Activated CD8-positive, alpha-beta memory T cell treated with anti-CD3 and anti-CD28 coated beads for 4 hours (primary cell): ENCODE measurements at places on chromosomes 6 and 20.

DNA sequence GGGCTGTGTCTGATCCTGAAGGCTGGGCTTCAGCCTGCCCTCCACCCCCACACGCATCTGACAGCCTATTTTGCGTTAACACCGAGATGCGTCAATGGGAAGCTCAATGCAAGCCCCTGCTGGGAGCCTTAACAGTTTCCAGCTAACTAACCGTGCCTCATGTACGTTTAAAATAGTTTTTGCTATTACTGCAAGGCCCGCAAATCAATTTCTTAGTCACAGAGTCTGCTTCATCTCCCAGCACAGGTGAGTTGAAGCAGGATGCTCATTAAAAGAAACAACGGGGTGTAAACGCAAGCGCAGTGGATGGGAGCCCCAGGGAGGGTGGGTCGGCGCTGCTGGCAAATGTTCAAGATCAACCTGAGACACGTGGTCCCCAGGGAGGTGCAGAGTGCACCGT is 142.8 kb upstream of the PHACTR3 start:
- no peak for DNase-seq

DNA sequence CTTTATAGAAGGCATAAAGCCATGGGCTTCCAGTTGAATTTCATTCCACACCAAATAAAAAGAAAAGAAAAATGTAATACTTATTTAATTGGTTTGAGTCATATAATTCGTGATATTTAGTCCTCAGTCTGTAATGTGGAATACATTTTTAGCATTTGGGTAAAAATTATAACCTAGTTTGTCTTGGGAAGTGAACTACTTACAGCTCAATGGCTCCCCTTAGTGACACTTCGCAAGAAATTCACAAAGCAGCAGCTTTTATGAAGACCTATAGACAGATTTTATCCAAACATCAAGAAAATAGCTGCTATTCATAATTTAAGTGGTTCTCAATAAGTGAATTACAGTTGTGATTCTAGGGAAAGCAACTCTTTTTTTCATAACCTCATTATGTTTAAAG is 72.1 kb downstream of the RSPO3 start:
- DNase-seq = no peak

- no peak for DNase-seq
Observed at GRCh38 chr20:49865559-49865958, 49.8 kb downstream of the SPATA2 start.

DNA sequence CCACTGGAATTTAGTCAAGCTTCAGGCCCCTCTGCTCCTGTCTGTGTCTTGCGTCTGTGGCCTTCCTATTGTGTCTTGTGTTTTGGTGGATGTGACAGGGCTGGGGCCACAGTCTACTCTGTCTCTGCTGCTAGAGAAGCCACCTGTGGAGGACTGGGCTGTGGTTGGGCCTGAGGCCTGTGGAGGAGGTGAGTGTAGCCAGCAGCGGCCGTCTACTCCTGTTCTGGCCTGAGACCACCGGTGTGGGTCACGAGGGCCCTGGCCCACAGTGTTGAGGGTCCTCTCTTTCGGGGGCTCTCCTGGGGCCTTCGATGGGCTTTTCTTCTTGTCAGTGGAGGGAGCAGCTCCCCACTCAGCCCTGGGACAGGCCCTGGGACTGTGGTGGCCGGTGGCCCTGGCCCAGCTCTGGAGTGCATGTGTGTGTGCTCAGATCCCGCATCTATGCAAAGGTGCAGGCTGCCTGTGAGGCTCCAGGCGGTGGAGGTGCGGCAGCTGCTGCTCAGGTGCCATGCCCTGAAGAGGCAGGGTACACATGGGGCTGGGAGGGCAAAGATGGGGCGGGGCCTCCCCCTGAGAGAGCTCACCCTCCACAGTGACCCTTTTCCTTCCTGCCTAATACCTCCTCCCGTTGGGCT is 20.8 kb downstream of the SDCBP2 start:
- no peak for DNase-seq

DNA sequence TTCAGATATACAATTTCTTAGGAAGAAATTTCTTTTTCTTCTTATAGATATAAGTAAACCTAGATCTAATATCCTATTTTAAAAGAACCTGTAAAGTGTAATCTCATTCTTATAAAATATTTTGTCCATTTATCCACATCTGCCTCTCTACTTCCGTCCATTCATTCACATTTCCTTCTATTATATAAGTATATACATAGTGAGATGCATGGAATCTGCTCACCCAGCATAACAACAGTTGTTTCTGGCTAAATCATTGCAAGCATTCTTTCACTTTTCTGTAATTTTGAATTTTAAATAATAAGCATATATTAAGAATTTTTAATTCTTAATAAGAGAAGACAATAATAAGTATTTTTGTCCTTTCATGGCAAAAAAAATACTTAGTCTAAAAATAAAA is 45.4 kb downstream of the CEP162 start:
- no peak for DNase-seq

DNA sequence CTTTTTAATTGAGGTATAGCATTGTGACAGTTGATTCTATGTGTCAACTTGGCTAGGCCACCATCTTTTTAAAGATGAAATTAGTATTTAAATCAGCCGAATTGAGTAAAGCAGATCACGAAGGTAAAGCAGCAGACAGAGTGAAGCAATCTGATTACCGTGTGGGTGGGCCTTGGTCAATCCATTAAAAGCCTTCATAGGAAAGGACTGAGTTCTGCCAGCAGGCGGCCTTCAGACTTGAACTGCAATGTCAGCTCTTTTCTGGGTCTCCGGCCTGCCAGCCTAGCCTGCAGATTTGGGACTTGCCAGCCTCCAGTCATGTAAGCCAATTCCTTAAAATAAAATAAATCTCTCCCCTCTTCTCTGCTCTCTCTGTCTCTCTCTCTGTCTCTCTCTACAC is 22.4 kb upstream of the TGM2 start:
- DNase-seq = no peak

DNA sequence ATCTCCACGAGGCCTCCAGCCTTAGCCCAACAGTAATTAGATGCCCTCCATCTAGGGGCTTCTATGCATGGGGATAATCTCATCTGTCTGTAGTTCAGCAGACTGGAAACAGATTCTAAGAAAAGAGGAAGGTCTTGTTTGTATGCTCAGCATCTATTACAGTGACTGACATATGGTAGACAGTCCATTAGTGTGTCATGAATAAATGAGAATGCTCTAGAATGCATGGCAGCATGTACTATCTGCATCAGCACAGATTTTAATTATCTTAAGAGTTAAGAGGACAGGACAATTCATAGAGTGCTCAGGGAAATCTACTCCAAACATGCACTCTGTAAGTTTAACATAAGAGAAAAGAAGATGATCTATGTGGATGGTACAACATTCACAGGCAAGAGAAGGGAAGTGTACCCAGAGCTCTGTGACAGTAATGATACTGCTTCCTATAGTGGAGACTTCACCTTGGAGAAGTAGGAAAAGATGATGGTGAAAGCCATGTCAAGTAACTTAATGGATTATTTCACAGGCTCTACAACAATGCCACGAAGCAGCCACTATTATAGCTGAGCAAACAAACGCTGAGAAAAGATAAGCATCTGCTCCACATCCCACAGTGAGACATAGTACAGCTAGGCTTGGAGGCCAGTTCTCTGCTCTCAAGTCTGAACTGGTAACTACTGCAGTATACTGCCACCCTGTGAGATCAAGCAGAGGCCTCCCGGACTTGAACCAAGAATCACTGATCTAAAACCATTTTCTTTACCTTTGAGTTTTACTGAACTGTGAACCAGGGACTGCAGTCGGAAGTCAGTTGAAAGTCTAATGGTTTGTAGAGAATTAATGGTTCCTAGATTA is 309.2 kb upstream of the SPTLC3 start:
- DNase-seq = no peak

- DNase-seq = no peak
Observed at GRCh38 chr6:42315259-42315990, 97.8 kb upstream of the MRPS10 start.

- DNase-seq = no peak
Observed at GRCh38 chr6:135087803-135088202, 33.2 kb upstream of the HBS1L start.

DNA sequence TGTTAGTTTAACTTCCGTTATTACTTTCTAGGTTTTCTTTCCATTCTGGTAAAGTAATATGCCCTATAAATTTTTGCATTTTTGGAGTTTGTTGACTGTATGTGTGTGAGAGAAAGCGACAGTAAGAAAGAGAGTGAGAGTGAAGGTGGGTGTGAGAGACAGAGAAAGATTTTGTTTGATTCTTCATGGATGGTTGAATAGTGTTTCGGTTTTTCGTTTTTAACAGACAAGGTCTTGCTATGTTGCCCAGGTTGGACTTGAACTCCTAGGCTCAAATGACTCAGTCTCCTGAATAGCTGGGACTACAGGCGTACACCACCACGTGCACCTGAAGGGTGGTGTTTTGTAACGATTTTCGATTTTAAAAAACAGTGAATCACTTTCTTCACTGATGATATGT is 329.1 kb upstream of the RUNX2 start:
- DNase-seq = no peak

- DNase-seq = no peak
Observed at GRCh38 chr6:36361071-36361470, 24.4 kb upstream of the BNIP5 start.

DNA sequence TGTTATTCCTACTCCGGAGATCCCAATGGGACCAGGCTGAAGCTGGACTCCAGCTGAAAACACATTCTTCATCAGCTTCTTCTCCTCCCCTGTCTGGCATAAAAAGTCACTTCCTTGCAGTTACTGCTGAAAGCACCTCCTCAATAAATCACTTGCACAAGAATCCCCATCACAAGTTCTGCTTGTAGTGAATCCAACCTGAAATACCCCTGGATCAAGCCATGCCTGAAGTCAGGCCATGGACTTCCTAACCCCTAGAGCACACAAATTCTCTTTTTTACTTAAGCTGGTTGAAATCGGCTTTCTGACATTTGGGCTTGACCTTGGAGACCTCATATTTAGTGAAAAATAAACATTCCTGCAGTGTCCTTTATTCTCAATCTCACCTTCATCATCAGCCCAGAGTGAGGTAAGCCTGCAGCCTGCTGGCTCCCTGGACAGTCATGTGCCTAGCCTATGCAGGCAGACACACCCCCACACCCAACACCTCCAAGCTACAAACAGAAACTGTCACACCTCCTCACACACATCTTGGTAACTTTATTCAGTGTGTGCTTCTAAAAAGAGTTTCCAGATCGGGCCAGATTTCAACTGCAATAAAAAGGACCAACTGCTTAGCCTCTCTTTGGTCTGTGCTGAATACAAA is 51.5 kb upstream of the PTPRT start:
- no peak for DNase-seq

- DNase-seq = no peak
Observed at GRCh38 chr6:125951323-125951722, 5.2 kb upstream of the HINT3 start.

DNA sequence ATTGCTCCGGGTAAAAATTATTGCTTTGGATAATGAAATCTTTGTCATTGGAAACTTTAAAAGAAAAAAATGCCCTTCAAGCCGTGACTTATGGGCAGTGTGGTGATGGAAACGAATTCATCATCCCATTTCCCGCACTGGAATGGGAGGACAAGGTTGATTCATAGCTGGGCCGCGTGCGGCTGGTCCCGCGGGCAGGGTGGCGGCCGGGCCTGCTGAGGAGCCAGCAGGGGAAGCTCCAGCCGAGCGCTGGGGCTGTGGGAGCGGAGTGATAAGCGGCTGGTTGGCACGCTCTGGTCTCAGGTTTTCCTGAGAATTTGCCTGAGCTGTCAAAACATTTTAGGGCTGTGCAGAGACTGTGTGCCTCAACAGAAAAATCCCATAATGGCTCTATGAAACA is 351.7 kb downstream of the CDC5L start:
- DNase-seq = no peak

DNA sequence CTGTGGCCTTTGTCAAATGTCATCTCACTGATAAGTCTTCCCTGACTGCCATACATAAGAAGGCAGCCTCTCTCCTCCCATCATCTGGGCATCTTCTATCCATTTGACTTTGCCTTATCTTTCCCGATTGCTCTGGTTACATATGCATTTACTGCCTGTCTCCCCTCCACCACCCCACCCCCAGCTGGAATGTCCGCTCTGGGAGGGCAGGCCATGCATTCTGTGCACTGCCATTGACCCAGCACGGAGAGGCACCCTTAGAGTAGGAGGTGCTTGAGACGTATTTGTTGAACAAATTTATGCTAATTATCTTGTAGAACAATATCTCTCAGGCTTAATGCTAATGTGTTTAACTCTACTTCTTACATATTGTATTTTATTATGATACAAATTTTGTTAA is 183.9 kb upstream of the HDAC2 start:
- no peak for DNase-seq

- no peak for DNase-seq
Observed at GRCh38 chr6:20409427-20409971, 7.8 kb downstream of the E2F3 start.

GRCh38 chr6:149324428-149324827 is 6.9 kb downstream of the TAB2 start:
- DNase-seq = no peak

DNA sequence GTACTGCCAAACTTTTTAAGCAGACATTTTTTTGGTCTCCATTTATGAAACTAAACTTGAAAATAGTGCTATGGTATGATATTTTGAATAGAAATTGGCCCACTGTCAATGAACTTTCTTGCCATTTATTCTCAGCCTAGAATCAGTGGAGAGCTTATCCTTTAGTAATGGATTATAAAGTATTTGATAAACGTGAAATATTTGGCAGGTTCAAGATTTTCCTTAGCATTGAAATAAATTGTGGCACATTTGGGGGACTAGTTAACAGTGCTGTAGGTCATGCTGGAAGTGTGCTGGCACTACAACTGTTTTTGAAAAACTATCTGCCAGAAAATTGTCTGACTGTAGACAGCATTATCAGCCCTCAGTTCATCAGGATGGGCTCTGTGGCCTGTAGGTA is 2.1 kb downstream of the PRSS35 start:
- no peak for DNase-seq

GRCh38 chr6:36721369-36722140 is 23.9 kb downstream of the RAB44 start:
- DNase-seq = no peak

GRCh38 chr6:135555550-135555949 is 58.0 kb upstream of the AHI1 start:
- DNase-seq = no peak

GRCh38 chr6:26122402-26122792 is 35.2 kb downstream of the HFE start:
- no peak for DNase-seq

DNA sequence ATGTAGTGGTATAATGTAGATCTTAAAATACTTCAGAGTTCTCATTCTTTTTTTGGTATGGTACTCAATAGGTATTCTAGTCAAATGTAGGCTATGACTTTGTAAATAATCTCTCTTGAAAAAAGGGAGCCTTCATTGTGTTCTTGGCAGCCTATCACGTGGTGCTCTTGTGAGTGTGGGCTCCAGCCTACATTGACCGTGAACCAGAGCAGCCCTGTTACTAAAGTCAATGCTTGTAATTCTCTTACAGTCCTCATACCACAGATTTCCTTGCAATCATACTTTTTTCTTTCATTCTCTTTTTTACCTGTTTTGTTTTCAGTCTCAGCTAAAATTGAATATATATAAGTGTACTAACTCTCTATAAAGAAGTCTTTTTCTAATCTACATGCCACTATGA is 31.1 kb downstream of the ARID1B start:
- no peak for DNase-seq
